ENCODE measurements at places on chromosomes 7 and 10.

DNA sequence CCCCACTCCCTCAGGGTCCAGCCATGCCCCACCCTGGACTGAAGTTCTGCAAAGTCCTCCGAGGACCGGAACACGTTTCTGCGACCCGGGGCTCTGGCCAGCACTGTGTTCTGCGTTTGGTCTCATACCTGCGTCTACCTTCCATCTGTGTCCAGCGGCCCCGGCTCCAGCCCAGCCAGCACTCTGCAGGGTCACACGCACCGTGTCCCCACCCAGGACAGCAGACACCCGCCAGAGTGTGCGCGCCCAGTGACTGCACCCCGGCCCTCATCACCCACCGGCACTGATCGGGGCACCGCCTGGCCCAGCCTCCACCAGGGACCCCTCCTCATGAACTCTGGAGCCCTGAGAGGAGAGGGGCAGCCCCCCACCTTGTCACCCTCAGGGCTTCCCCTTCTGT is 20.3 kb downstream of the SLC29A4 start:
- no peak for DNase-seq

DNA sequence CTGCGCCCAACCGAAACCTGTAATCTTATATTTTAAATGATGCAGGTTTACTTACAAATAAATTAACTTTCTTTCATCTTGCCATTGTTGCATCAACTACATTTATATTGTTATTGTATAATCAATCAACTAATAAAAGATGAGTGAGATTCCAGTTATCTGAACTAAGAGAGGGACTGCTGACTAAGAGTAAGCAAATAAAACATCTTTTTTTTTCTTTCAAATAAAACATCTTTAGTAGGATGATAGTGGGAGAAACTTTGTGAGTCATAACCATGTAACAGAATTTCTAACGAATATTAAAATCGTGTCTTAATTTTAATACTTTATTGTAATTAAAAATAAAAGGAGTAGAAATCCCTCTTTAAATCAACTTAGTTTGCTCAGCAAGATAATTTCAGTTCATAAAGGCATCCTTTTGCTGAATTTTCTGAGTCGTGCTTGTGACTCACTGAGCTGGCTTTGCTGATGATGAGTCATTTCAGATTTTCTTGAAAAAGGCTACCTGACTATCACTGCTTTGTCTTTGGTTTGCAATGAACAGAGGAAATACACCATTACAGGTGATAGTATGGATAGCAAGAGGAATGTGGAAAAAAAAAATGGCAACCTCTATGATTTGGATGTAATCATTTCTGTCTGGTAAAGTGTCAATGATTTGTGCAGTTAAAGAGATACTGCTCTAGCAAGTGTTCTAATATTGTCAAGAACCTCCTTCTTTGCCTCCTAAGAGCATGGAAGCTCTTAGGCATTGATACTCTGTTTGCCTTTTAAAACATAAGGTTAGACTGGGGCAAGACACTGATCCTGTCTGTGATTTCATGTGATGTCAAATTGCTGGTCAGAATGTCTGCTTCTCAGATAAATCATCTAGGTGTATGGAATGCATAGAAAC is 119.5 kb downstream of the GPR158 start:
- DNase-seq: no peak

DNA sequence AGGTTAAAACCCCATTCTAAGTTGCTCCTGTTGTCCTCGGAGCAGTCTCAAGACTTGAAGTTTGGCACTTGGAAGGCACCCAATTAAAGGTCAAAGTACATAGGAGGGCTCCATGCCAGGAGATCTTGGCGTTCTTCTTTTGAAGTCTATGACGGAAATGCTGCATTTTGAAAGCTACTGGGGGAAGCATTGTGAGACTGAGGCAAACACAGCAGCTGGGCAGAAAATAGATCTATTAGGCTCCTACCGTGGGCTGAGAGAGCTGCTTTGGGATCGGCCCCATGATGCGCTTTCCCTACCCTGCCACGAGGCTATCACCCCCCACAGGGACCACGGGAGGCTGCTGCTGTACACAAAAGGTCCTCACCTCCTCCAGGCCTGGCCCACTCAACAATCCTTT is 20.0 kb downstream of the KIAA1549 start:
- no peak for DNase-seq

DNA sequence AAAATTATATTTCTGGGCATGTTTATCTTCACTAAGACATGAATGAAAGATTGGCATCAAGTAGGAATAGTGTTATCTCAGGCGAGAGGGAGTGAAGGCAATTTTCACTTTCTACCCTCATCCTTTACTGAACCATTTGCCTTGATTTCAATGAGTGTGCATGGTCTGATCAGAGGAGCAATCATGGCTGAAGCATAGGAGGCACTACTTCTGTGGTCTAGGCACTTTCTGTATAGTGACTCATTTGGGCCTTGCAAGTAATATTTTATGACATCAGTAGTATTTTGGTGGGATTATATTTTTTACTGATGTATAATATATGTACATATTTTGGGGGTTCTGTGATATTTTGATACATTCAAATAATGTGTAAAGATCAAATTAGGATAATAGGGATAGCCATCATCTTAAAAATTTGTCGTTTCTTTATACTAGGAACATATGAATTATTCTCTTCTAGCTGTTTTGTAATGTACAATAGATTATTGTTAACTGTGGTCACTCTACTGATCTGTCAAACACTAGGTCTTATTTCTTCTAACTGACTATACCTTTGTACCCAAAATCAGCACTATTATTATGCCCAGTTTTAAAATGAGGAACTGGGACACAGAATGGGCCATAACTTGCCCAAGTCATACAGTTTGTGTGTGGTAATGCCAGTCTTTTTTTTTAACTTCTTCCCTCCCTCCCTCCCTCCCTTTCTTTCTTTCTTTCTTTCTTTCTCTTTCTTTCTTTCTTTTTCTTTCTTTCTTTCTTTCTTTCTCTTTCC is 101.9 kb downstream of the RAB11FIP2 start:
- no peak for DNase-seq

DNA sequence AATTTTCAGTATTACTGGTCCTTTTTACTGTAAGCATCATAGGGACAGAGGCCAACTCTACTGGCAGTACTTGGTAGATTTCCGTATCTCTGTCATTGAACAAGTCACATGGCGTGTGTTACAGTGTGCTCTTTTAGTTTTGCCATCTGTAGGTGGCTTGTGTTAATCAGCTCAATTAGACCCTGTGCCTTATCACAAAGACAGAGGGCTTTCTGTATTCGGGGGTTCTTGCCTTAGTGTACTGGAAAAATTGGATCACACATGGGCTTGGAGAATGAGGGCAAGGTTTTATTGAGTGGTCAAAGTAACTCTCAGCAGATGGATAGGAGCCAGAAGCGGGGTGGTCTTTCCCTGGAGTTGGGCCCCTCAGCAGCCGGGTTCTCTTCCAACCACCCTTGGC is 21.3 kb upstream of the LRGUK start:
- no peak for DNase-seq

Measured in AG04450 (cell line).